Left lobe of liver (tissue), 2 donors: ENCODE measurements at places on chromosomes 7 and 10. TPM values are rescaled to one million over a fixed set of nuclear protein-coding genes. Genes with fewer than 3 reads are reported as not detected.

Gene ADAM22
- 0.53 TPM for total RNA-seq

Gene PLXDC2
- 5.0 TPM for total RNA-seq

Gene KDM7A
- 4.2 TPM for total RNA-seq

Gene LRMDA
- total RNA-seq = 9.1 TPM

Gene GSTO1
- 194 TPM for total RNA-seq

Gene CPA4
- total RNA-seq = not detected

Gene ODAD2
- total RNA-seq = 0.28 TPM

Gene PMS2
- total RNA-seq = 4.4 TPM

Gene ARMH3
- 13.6 TPM for total RNA-seq

Gene C10orf67
- not detected for total RNA-seq

Gene MACROH2A2
- total RNA-seq = 5.3 TPM

Gene DPYSL4
- 0.08 TPM for total RNA-seq

Gene NKX1-2
- total RNA-seq = 0.05 TPM

DNA sequence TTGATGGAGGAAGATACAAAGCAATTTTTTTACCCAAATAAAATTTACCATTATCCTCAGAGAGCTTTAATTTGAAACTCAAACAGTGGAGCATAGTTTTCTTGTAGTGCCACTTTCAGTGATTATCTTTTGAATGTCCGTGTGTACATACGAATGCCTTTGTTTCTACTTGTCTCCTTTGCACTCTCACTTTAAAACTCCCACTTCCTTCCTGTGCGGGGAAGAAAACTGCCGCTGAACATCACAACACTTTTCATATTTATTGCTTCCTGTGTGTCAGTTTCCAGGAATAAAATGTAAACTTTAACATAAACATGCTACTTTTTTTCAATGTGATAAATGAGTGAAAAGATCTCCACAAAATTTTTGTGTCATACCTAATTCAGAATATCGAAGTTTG lies 102.4 kb downstream of the SEMA3A start:
- DNase-seq = no peak

GRCh38 chr10:34098821-34099567 lies 716.1 kb downstream of the PARD3 start:
- peak; percentile 15 for DNase-seq

DNA sequence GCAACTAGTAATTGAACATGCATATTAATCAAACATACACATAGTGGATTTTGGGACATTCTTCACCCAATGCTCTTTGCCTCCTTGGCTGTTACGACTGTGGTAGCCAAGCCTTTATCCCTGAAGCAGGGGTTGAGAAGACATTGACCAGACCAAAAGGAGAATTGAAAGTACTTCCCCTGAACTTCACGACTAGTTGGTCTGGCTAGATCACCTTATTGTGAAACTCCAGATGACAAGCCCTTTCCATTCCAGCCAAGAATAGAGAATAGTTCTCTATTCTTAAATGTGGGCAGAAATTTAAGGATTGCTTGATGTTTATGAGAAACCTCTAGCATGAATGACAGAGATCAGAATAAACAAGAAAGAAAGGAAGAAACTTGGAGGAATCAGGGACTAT lies 97.0 kb downstream of the LRMDA start:
- DNase-seq = no peak

- no peak for DNase-seq
Measured at GRCh38 chr10:101228153-101228965, 904 bp downstream of the LBX1 start.

DNA sequence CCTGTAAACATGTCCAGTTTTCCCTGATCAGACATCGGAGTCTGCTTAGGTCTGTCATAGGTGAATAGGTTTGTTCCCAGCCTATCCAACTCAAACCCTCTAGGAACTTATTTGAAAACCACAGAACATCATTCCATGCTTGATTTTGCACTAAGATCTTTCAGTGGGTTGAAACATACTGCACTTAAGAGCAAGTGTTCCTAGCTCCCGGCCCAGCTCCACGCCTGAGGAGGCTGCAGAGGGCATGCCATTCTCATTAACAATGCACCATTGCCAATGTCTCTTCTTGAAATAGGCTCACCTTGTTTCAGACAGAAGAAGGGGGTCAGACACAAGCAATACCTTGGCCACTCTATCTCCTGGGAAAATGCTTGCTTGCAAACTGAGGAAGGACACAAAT lies 78.0 kb upstream of the EGR2 start:
- no peak for DNase-seq

DNA sequence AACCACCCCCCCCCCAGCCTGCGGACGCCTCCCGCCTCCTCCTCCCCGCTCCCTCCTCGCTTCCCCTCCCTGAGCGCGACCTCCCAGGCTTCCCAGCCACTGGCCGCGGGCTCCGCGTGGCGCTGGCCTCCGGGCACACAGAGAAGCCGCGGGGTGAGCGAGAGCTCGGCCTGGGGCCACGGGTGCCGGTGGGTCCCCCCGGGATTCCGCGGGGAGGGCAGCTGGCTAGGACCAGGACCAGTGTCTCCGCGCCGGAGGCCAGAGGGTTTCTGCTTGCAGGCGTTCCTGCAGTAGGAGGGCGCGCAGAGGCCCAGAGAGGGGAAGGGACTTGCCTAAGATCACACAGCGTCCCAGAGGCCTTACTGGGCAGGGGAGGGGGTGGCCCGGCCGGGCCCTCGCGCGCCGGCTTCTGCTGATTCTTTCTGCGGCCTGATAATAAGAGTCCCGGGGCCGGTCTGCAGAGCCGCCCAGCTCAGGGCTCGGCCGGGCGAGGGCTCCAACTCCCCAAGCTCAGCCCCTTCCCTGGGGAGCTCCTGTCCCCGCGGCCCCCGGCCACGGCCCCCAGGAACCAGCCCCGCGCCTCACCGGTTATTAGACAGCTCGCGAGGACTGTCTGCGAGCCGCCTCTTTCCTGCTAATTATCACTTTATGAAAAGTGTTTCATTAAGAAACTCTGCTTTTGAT lies 10.1 kb downstream of the UNCX start:
- DNase-seq = no peak

DNA sequence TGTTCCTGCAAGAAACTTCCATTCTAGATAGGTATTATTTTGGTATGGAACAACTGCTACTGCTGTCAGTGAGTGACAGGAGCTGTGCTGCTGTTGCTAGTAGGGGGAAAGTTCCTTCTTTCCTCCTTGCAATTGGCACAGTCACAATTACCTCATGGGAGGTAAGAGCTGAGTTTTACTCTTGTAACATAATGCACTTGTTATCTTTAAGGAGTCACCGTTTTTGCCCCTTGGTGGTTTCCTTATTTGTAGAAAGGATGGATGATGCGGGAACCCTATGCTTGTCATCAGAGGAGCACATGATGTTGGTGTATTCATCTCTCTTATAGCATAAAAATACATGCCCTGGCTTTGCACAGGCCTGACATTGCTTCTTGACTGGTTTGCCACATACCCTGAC lies 234.7 kb upstream of the NPY start:
- DNase-seq = no peak

DNA sequence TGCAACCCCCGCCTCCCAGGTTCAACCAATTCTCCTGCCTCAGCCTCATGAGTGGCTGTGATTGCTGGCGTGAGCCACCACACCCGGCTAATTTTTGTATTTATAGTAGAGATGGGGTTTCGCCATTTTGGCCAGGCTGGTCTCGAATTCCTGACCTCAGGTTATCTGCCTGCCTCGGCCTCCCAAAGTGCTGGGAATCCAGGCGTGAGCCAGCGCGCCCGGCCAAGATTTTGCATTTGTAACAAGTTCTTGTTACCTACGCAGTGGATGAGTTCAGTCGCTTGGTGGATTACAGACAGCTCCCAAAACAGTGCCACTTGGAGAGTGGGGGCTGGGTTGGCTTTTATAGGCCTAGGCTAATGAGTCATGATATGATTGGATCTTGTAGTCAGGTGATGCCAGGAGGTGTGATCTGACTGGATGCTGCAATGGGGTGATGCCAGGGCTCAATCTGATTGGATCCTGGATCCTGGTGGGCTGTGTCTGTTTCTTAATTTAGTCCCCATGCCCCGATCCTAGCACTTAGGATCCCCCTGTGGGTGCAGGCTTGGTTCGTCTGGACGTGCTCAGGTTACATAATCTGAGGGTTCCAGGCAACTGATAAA lies 20.3 kb downstream of the SBDS start:
- DNase-seq = no peak

DNA sequence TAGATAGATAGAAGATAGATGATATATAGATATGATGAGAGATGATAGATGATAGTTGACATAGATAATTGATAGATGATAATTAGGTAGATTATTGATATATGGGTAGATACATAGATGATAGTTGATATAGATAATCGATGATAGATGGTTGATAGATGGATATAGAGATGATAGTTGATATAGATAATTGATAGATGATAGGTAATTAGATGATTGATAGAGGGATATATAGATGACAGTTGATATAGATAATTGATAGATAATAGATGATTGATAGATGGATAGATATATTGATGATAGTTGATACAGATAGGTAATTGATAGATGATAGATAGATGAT lies 72.3 kb downstream of the PRR15 start:
- DNase-seq = no peak

DNA sequence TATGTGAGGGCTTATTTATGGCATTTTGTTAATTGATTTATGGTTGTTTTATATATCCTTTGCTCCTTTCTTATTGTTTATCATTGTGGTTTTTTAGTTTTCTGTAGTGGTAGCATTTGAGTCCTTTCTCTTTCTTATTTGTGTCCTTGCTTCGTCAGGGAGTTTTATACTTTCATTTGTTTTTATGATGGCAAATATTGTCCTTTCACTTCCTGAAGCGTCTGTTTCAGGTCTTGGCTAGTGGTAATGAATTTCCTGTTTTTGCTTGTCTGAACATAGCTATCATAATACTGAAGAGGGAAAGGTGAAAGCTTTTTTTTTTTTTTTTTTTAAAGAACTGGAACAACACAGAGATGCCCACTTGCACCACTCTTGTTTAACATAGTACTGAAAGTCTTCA lies 228.2 kb downstream of the ATRNL1 start:
- no peak for DNase-seq

DNA sequence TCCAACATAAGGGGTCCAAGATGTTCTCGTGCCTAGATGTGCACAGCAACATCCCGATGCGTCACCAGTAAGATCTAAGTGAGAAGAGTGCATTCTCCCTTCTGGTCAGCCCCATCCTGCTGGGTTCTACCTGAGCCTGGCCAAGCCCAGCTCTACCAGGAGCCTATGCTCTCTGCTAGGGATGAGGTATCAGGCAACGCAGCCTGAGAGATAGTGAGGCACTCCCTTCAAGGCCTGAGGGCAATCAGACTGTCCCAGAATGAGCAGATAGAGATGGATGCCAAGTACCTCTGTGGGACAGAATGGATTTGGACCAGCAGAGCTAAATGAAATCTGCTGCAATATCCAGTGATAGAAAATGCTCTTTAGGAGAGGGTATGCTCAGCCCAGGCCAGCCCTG lies 26.7 kb downstream of the DDC start:
- DNase-seq = no peak

- DNase-seq = no peak
Measured at GRCh38 chr7:131932271-131932670, 375.8 kb upstream of the PODXL start.

DNA sequence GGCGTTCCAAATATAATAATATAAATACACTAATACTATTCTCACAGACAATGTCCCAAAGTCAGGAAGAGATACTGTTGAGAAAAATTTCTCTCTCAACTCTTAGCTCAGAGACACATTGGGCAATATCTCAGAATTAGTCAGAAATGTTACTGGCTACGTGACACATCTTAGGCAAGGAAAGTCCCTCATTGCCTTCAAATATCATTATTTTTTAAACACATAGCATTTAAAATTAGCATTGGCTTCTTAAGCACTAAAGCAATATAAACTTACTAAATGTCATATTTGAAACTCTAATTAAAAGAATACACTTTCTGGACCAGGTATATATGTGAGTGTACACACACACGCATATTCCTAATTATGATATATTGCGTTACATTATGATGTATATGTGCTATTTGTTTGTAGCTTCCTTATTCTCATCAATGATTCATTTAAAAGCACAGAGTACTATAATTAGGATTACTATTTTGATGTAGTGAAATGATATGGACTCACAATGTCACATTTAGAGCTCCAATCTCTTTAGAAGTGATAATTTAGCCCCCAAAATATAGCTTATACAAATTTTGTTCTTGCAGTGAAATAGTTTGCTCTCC lies 255.8 kb downstream of the TWIST1 start:
- no peak for DNase-seq

DNA sequence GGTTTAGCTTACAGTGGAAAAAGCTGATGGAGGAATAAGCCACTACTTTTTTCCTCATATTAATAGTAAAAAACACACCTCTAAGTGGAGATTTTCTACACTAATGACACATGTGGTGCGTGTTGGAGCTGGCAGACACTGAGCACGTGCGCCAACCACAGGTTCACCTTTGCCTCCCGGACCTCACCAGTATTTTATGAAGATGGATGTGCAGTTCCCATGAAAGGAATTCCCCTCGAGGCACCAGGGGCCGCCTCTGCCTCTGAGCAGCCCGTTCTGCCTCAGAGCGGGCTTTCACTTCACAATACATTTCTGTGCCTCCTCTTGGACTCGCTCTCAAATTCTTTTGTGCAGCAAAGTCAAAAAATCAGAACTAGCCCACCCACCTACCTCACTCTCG lies 477.5 kb upstream of the ADARB2 start:
- no peak for DNase-seq

DNA sequence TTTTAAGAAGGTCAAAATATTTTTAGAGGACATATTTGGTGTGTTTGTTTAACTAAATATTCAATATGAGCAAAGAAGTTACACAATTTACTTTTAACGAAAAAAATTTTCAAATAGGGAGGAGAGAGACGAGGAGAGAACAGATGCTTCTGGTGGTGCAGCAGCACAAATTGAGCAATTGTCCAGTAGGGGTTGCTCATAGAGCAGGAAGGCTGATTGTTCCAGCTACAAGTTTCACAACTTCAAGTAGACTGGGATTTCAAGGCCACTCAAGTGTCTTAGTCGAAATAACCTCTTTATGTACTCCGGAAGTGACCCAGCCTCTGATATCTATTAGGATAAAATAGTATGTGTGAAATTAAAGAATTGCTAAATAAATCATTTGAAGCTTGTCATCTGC lies 197.9 kb downstream of the HDAC9 start:
- DNase-seq = no peak

GRCh38 chr7:44633254-44634186 lies 27.1 kb downstream of the OGDH start:
- peak; percentile 72 for DNase-seq

- DNase-seq = no peak
Measured at GRCh38 chr10:121240556-121240955, 357.7 kb downstream of the FGFR2 start.

DNA sequence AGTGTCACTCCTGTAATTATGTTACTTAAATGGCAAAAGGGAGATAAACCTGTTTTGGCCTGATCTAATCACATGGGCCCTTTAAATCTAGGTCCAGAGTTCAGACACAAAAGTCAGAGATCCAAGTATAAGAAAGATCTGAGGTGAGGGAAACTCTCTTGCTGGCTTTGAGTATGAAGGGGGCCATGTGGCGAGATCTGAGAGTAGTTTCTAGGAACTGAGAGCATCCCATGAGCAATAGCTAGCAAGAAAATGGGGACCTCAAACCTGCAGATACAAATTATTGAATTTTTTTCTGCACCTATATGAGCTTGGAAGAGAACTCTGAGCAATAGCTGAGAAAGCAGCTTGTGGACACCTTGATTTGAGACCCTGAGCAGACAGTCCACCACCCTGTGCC lies 27.6 kb downstream of the ANKRD7 start:
- DNase-seq = no peak
